Cortex of kidney (tissue), 1 donor: ENCODE measurements at places on chromosomes 5 and 9.

- no peak for DNase-seq
Observed at GRCh38 chr5:458547-459353, 15.8 kb downstream of the EXOC3 start.

DNA sequence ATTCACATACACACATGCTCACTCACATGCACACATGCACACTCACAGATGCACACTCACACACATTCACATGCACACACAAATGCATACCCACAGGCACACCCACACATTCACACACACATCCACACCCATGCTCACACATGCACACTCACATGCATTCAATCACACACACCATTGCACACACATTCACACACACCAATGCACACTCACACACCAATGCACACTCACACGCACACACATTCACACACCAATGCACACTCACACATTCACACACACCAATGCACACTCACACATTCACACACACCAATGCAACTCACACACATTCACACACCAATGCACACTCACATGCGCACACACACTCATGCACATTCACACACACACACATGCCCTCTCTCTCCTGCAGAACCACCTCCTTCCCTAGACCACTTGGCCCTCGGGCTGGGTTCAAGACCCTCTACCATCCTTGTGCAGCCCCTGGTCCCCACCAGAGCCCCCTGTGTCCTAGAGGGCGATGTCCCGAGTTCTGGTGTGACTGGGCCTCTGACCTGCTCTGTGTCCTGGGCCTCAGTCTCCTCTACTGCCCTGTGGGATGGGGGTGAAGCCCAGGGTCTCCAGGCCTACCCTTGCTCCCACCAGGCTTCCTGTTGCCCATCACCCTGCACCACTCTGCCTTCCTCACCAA, 139.0 kb downstream of the OLFM1 start:
- no peak for DNase-seq

DNA sequence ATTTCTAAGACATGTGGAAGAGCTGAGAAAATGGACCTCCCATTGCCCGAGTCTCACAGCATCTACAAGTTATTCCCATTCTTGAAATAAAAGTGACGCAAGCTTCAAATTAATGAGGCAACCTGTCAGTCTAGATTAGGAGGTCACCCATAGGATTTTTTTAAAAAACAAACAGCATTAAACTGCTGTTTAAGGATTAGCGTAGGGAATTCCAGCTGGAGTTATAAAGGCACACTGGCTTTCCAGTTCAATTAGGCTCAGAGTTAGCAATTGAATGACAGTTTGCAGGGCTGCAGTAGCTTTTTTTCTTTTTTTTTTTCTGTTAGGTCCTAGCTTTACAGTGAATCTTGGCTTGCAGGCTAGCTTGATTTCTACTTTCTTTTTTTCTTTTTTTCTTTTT, 16.2 kb downstream of the PRKACG start:
- no peak for DNase-seq

GRCh38 chr9:3858961-3859360, 333.2 kb upstream of the RFX3 start:
- no peak for DNase-seq

DNA sequence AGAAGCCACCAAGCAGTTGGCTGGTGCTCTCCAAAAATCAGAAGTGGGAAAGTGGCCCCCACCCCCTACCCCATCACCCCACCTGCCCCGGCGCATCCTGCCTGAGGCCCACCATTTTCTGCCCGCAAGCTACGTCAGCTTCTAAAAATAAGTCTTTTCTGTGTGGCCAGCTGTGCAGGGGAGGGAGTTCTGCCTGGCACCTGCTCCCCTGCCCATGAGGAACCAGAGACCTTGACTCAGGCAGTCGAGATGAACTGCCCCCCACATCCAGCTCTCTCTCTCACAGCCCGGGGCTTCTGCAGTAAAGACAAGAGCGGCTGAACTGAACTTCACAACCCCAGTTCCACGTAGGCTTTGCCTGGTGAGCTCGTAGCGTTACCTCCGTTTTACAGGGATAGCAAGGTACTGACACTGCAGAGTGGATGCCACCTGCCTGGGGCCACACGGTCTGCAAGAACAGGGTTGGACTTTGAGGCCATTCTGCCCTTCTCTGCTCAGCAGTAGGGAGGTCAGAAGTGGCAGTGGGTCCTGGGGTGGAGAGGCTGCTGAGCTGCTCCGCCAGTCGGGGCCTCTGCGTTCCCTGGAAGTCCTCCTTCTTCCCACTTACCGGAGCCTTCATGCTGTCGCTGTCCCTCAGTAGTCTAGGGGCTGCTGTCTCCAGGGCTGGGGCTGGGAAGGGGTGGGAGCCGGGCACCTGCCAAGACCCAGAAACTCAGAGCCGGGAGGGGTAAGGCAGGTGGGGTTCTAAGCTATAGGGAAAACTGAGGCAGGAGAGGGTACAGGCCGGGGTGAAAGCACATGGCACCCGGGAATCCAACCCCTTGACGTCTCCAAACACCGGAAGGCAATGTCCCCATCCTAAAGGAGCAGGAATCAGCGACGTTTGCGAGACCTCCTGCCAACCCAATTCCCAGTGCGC, 781 bp downstream of the ST6GALNAC4 start:
- DNase-seq: no peak

DNA sequence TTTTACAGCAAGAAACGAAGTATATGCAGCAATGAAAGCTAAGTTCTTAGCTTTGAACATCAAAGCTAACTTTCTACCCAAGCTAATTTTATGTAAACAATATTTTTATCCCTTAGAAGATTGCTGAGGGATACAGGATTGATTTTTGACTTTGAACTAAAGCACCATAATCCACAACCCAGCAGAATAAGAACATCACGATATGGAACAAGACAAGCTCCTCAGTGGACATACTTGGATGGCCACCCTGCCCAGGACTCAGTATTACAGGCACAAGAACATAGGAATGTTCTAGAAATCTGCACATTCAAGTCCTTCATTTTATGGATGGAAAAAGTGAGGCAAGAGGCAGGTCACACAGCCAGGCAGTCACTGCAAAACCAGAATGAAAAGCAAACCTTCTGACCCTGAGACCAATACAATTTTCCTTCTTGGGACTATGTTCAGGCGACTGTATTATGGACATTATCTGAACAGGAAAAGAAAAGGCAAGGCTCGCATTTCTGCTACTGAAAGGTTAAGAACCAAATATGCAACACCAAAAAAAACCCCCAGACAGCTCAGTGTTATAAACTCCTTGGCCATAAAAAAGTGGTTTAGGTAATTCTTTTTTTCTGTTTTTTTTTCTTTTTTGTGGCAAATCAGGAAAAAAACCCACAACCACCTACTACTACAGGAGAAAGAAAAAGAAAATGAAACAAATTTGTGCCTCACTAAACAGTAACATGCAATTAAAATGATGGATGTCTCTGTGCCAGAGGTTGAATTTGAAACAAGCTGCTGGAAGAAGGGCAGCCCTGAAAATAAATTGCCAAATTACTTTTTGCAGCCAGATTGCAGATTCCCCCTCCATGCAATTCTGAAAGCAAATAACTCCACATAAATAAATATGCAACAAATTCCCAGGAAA, 25.4 kb downstream of the EPB41L4B start:
- no peak for DNase-seq

GRCh38 chr9:106405871-106406435, 457.0 kb upstream of the ZNF462 start:
- no peak for DNase-seq

- DNase-seq: no peak
Observed at GRCh38 chr5:118196229-118196628, 792.1 kb downstream of the DTWD2 start.

GRCh38 chr9:135746565-135746964, 44.6 kb downstream of the KCNT1 start:
- DNase-seq: no peak

GRCh38 chr9:75130621-75131230, 42.4 kb downstream of the OSTF1 start:
- DNase-seq: no peak

GRCh38 chr9:7671847-7672246, 127.7 kb downstream of the DMAC1 start:
- DNase-seq: no peak

- DNase-seq: no peak
Observed at GRCh38 chr9:16996901-16997491, 126.5 kb upstream of the BNC2 start.

- no peak for DNase-seq
Observed at GRCh38 chr9:116942593-116943061, 255.5 kb downstream of the TRIM32 start.

DNA sequence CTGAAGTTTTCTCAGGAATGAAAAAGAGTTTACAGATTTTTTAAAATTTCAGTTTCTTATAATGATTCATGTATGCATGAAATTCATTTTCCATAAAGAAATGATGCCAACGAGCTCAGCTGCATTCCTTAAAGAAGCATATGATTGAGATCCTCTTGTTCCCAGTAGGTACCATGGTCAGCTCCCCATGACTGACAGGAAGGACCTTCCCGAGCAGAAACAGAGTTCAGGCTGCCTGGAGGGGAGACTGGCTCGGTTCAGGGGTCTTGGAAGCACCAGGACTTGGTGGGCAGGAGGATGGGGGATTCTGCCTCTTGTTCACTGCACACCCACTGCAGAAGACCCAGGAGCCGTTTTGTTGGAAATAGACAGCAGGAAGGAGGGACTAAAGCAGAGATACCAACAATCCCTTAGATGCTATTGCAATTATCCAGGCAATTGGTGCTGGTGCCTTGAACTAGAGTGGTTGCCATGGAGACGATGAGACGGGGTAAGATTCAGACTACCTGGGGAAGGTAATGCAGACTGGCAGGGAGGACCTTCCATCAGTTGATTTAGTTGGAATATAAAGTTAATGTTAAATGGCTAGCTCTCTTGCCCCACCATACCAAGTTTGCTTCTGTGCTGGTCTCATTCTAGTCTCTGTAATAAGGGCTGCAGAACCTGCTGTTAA, 447.8 kb downstream of the MTRR start:
- no peak for DNase-seq

DNA sequence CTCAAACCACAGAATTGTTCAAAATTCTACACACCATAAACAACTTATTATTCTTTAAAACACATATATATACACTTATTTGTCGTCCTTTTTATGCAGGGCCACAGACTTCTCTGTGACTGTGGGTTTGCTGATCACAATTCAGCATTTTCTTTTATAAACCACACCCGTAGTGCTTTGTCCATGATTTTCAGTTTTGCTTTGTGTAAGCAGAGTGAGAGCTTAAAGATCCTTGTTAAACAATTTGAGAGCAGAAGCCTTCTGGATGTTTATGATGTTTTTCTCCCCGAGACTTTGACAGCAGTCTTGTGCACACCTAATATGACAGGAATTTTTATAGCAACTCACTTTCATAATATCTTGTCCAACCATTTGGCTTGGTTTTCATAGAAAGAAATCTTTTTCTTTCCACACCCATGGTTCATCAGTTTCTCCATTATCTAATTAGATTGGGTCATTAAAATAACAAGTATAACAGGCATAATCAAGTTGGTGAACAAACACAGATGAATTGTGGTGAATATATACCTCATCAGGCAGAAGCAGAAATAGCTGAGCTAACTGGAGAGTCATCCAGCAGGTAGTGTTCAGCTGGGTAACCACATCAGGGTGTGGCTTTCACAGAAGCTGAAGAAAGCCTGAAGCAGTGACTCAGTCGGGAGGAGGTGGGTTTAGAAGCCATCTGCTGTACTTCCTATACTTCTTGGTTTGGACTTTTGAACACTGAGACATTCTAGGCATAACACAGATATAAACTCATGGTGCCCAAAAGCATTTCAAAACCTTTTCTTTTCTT, 232.8 kb downstream of the DOCK8 start:
- DNase-seq: no peak

DNA sequence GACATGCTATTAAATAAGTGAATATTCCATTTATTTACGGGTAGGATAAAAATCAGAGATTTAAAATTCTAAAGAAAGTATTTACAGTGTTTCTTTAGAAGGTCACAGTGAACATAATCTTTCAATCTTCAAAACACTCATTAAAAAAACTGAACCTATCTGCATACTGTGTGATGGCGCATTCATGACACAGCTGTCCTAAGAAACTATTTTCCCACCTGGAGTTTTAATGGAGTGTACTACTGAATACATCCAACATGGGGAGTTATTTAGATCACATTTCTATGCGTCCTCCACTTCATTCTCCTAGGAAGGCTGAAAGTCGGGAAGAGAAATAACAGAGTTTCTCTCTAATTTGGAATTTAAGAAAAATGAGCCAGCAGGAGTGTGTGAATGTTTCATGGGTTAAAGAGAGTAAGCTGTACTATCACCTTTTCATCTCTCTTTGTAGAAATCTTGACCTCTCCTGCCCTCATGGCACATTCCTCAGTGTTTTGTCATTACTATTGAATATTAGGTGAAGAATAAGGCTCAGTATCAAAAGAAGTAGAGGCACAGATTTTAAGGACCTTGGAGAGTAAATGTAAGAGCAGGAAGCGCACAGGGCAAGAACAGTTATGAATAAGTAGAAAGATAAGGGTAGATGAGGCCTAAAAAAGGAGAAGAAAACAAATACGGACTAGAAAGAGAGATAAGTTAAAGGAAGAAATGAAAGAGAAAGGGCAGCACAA, 551.2 kb upstream of the TUSC1 start:
- no peak for DNase-seq

DNA sequence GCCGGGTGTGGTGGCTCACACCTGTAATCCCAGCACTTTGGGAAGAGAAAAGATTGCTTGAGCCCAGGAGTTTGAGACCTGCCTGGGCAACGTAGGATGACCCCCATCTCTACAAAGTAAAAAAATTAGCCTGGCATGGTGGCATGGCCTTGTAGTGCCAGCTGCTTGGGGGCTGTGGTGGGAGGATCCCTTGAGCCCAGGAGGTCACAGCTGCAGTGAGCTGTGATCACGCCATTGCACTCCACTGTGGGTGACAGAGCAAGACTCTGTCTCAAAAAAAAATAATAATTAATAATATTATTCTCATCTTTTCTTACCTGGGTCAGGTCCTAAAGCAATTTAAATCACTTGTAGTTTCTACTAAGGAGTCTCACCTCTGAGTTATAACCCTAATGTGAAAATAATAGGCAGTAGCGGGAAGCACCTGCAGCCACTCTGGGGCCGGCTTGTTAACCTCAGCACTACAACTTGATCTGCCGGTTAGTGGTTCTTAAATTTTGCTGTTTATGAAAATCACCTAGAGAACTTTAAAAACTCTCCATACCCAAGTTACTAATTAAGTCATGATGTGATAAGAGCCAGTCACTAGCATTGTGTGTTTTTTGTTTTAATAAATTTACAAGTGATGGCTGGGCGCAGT, 29.4 kb upstream of the PCAT7 start:
- no peak for DNase-seq
